ENCODE measurements at places on chromosomes 5 and 9.

DNA sequence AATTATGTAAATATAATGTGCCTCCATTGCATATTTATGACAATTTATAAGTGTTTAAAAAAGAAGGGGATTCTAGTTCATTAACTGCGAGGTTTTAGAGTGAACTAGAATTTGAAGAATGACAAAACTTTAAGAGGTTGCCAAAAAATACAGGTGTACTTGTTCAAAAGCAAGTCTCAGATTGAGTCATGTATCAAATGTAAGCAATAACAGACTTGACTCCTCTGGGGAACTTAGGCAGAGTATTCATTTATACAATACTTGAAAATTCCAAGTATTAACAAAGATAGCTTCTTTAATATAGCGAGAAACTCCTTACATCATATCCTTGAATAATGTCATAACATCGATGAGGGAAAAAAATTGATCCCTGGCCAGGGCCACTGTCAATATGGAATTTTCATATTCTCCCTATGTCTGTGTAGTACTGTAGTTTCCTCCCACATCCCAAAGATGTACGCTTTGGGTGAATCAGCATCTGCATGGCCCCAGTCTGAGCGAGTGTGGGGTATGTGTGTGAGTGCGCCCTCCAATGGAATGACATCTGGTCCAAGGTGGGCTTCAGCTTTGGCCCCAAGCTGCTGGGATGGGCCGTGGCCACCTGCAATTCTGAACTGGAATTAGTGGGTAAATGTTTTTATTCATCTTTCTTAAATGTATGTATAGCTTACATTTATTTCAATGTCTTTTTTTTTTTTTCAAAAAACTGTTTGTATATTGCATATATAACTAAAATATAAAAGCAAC is 70.1 kb downstream of the RIC1 start:
- no peak for DNase-seq

DNA sequence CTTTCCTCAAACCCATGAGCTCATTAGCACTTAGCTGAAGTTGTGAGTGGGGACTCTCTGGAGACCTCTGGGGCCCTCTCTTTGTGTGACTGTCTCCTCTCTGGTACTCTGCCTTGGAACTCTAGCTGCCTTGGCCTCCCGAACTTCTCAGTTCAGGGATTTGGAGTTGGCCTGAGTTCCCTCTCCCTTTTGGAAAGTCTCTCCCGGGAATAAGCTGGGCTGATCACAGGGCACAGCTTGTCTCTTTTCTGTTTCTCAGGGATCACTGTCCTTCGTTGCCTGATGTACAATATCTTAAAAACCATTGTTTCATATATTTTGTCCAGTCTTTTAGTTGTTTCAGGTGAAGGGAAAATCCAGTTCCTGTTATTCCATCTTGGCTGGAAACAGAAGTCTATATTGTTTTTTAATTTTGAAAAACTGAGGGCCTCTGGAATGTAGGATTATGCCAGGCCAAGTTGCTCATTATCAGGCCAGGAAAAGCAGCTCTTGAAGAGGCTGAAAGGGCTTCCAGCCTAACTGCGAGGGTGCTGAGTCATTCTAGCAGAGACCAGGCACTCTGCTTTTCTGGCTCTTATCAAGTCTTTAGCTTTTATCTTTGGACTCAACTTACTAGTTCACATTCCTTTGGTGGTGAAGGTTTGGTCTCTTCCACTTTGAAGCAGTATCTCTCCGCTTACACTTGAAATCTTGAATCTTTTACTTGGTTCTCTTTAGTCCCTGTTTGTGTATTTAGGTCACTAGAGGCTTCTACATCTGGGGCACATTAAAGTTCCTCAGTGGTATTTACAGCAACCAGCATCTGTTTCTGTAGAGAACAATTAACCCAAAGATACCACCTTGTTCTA is 8.4 kb upstream of the RGS3 start:
- peak; percentile 65 for DNase-seq

GRCh38 chr9:101463397-101463796 is 27.8 kb upstream of the ALDOB start:
- no peak for DNase-seq

DNA sequence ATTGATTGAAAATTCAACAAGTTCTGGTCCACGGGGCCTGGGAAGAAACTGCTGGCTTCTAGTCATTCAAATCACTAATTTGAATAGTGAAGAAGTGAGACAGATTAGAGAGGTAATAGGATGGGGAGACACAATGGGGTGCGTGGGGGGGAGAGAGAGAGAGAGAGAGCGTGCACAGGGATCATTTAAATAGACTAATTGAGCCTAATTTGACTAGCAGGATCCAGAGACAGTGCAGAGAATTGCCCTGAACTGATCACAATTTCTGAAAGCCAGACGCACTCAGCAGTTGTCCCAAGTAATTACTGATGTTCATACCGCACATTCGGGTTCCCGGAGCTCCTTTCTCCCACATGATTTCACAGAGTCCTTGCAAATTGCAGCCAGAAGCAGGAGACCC is 50.3 kb upstream of the C5orf58 start:
- no peak for DNase-seq

GRCh38 chr5:98111686-98112085 is 661.8 kb upstream of the RGMB start:
- no peak for DNase-seq

- no peak for DNase-seq
Measured at GRCh38 chr5:149912226-149912871, 32.2 kb downstream of the PDE6A start.

- peak; percentile 66 for DNase-seq
Measured at GRCh38 chr9:123353984-123354591, 1.9 kb upstream of the CRB2 start.

DNA sequence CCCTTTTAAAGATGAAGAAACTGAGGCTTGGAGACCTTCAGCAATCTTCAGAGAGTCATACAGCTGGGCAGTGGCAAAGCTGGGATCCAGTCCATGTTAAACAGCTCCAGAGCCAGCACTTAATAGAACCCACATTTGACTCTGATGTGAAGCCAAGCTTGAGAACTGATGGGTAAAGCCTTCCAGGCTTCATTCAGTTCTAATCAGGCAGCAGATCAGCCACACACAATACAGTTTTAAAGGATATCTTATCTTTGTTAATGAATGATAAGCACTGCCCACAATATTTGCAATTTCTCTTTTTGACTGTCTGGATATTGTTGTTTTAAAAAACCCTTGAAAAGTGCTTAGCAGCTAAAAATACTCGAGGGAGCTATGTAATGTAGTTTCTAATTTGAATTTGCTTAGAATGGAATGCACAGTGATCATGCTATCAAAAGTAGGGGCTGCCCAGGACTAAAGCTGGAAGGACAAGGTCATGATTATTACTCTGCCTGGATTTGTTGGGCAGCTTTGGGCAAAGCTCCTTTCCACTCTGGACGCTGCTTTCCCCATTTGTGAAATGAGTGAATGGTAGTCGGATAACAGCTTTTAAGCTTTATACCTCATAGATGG is 31.3 kb upstream of the HTR4 start:
- no peak for DNase-seq

DNA sequence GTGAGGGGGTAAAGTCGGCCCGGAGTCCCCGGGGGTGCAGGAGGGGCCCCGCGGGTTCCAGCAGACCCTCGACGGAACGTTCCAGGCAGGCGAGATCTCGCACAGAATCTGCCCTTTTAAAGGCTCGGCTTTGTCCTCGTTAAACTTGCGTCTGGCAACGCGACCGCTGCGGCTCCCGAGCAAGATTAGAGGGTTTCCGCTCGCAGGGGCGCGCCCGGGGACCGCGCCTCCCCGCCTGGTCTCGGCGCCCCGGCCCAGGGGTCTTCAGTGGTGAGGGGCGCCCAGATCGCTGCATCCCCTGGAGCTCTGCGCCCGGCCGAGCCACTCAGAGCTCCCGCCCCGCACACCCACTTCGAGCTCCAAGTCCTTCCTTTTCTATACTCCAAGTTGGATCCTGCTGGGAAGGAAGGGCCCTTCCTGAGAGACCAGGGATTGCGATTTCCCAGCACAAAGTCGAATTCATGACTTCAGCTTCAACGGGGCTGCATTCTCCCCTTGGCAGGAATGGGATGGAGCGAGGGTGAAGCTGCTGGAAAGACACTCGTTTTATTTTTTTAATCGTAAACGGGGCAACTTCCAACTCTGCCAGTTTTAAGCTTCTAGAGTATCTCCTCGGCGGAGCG is 11.3 kb downstream of the PROP1 start:
- DNase-seq: no peak

DNA sequence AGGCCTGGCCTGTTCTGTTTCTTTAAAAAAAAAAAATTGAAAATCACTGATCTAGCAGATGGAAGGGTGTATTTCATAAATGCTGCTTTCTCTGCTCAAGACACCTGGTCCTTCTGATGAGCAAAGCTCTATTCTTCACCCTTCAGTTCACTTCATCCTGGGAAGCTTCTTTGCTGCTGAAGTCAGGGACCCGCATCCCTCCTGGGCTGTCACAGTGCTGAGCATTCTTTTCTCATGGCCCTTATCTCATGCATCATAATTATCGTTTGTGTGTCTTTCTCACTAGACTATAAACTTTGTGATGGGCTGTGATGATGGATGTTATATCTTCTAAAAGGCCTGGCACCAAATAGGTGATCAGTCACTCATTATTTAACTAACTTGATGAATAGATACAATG is 461.0 kb downstream of the GADD45G start:
- DNase-seq: no peak

GRCh38 chr9:130835441-130836298 is 616 bp downstream of the ABL1 start:
- DNase-seq: peak; percentile 64

- DNase-seq: no peak
Measured at GRCh38 chr9:20302197-20302596, 320.1 kb downstream of the MLLT3 start.

DNA sequence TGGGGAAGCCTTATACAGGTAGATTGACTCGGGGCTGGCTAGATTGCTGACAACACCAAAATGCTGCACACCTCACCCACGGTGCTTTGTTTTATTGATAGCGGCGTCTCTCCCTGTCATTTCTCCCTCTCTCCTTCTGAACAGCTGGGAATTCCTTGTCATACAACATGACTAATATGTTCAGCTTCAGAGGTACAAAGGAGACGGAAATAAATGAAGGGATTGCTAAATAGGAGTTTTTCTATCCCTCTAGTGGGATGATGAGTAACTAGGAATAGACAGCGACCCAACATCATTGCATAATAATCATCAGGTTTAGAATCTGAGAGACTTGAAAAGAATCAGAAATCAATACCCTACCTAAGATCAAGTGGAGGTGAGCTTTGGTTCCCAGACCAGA is 337.7 kb upstream of the PANK3 start:
- DNase-seq: no peak

- no peak for DNase-seq
Measured at GRCh38 chr5:96201503-96201902, 231.5 kb downstream of the PCSK1 start.

Measured in ovary (tissue), 10 donors.